ENCODE measurements at places on chromosomes 1 and 21. TPM values are rescaled to one million over a fixed set of nuclear protein-coding genes. Genes with fewer than 3 reads are reported as not detected.

- no peak overlapping the region for H3K4me3 ChIP-seq
- no peaks in the 10 kb centered on the region for H3K36me3 ChIP-seq
- no peak for DNase-seq
- H3K4me1 ChIP-seq, result peaks cover 23% of the 10 kb centered on the region
- H3K27ac ChIP-seq, result no peak overlapping the region
These were observed 81.5 kb downstream of the STUM start for GRCh38 chr1:226629896-226630550.

DNA sequence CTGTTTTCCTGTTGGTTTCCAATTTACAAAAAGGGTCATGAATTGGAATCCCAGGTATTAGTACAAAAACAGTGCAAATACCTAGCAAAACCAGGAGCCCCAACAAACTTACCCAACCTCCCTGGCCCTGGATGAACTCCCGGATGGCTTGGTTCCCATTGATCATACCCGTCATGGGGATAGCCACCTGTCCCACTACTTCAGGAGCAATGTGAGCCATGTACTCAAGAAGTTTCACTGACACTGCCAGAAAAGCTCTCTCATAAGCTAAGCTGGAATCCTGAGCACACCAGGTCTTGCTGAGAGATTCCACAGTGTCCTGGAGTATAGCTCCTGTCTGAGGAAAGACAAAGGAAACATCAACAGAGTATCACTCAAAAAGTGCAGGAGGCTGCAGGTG, 5.7 kb downstream of the BCL2L15 start:
- H3K36me3 ChIP-seq, result no peaks in the 10 kb centered on the region
- H3K27ac ChIP-seq, result no peak overlapping the region
- DNase-seq, result no peak
- peaks cover 33% of the 10 kb centered on the region for H3K4me1 ChIP-seq

- no peaks in the 10 kb centered on the region for H3K27me3 ChIP-seq
- DNase-seq, result no peak
- H3K4me1 ChIP-seq, result no peaks in the 10 kb centered on the region
- H3K36me3 ChIP-seq, result no peaks in the 10 kb centered on the region
- H3K27ac ChIP-seq, result no peak overlapping the region
These were observed 23.5 kb downstream of the SYT6 start for GRCh38 chr1:114130213-114130612.

DNA sequence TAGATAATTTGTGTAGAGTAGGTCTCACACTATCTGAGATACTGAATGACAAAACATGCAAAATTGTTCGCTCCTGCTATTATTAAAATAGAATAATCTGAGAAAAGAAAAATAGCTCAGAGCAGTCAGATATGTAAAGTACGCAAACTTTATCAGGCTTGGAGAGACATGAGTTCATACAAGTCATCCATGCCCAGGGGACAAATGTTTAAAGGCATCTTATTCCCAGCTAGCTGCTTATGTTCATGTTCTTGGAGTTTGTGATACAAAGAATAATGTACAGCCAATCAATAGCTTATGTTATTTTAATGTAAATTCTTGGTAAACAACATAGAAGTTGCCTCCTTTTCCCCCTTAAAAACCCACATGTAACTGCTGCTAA, 69.4 kb upstream of the USP25 start:
- no peaks in the 10 kb centered on the region for H3K36me3 ChIP-seq
- DNase-seq, result no peak
- no peak overlapping the region for H3K4me3 ChIP-seq
- H3K27ac ChIP-seq, result no peak overlapping the region
- H3K4me1 ChIP-seq, result no peaks in the 10 kb centered on the region

DNA sequence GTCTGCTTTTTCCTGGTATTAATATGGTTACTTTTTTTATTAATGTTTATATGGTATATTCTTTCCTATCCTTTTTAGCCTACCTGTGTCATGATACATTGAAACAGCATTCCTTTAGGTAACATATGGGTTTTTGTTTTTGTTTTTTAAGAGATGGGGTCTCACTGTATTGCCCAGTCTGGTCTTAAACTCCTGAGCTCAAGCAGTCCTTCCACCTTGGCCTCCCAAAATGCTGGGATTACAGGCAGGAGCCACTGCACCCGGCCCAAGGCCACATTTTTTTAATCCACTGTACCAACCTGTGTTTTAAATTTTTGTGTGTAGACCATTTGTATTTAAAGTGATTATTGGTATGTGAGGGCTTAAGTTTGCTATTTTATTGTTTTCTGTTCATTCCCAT, 43.1 kb downstream of the PKN2 start:
- H3K27me3 ChIP-seq, result no peaks in the 10 kb centered on the region
- H3K36me3 ChIP-seq, result no peaks in the 10 kb centered on the region
- no peak overlapping the region for H3K27ac ChIP-seq
- DNase-seq, result no peak
- no peaks in the 10 kb centered on the region for H3K4me1 ChIP-seq
- no peak overlapping the region for H3K4me3 ChIP-seq

DNA sequence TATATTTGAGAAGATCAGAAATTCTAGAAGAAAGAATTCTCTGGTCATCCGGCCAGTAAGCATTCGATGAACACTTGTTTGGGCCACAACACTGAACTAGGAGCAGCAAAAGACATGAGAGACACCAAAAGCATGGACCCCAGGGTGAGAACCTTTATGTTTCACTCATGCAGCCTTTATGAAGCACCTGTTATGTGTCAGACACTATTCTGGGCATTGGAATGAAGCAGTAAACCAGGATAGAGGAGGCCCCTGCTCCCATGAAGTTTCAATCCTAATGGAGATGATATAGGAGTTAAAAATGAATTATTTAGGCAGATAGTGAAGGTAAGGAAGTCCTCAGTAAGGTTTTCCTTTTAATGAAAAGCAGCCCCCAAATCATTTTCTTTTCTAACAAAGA, 43.6 kb downstream of the OLFML3 start:
- no peak overlapping the region for H3K4me3 ChIP-seq
- DNase-seq, result no peak
- no peaks in the 10 kb centered on the region for H3K27me3 ChIP-seq
- H3K36me3 ChIP-seq, result no peaks in the 10 kb centered on the region
- H3K27ac ChIP-seq, result no peak overlapping the region

- H3K36me3 ChIP-seq, result no peaks in the 10 kb centered on the region
- H3K27ac ChIP-seq, result no peak overlapping the region
- no peaks in the 10 kb centered on the region for H3K27me3 ChIP-seq
These were observed 57.4 kb downstream of the COL6A1 start for GRCh38 chr21:46038871-46039397.

GRCh38 chr1:55825461-55825860, 610.3 kb upstream of the USP24 start:
- no peak for DNase-seq
- no peak overlapping the region for H3K27ac ChIP-seq
- H3K36me3 ChIP-seq, result no peaks in the 10 kb centered on the region
- H3K27me3 ChIP-seq, result no peaks in the 10 kb centered on the region
- H3K4me1 ChIP-seq, result no peaks in the 10 kb centered on the region
- no peak overlapping the region for H3K4me3 ChIP-seq

GRCh38 chr1:30601316-30602085, 121.9 kb downstream of the MATN1 start:
- H3K4me3 ChIP-seq, result no peak overlapping the region
- H3K27me3 ChIP-seq, result no peaks in the 10 kb centered on the region
- DNase-seq, result no peak
- H3K27ac ChIP-seq, result no peak overlapping the region
- H3K36me3 ChIP-seq, result no peaks in the 10 kb centered on the region

- DNase-seq, result no peak
- H3K27me3 ChIP-seq, result no peaks in the 10 kb centered on the region
- H3K4me1 ChIP-seq, result no peaks in the 10 kb centered on the region
- H3K4me3 ChIP-seq, result no peak overlapping the region
These were observed 189.2 kb upstream of the VAMP3 start for GRCh38 chr1:7581754-7582459.

- peaks cover 17% of the 10 kb centered on the region for H3K4me1 ChIP-seq
- no peaks in the 10 kb centered on the region for H3K27me3 ChIP-seq
- H3K36me3 ChIP-seq, result peaks cover 5% of the 10 kb centered on the region
These were observed 2.7 kb downstream of the PER3 start for GRCh38 chr1:7786795-7787194.

DNA sequence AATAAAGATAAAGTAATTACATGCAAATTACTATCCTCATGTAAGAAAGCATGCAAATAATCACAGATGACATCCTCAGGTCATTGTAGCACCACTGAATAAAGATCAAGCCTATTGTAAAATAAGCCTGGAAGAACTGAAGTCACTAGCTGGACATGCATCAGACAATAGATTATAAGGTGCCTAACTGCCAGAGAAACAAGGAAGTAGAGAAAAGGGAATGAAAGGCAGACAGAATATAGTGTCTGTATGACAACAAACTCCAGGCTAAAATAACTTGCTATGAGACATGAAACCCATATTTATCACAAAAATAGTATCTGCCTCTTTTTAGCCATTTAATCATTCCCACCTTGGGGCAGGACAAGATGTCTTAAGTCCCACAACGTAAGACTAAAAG, 108.7 kb downstream of the ENAH start:
- H3K27ac ChIP-seq, result no peak overlapping the region
- no peaks in the 10 kb centered on the region for H3K4me1 ChIP-seq
- DNase-seq, result no peak
- no peaks in the 10 kb centered on the region for H3K27me3 ChIP-seq
- H3K4me3 ChIP-seq, result no peak overlapping the region

GRCh38 chr1:165772739-165773138, 4.1 kb upstream of the TMCO1 start:
- H3K36me3 ChIP-seq, result no peaks in the 10 kb centered on the region
- H3K4me1 ChIP-seq, result peaks cover 14% of the 10 kb centered on the region
- no peak overlapping the region for H3K27ac ChIP-seq
- no peak for DNase-seq

DNA sequence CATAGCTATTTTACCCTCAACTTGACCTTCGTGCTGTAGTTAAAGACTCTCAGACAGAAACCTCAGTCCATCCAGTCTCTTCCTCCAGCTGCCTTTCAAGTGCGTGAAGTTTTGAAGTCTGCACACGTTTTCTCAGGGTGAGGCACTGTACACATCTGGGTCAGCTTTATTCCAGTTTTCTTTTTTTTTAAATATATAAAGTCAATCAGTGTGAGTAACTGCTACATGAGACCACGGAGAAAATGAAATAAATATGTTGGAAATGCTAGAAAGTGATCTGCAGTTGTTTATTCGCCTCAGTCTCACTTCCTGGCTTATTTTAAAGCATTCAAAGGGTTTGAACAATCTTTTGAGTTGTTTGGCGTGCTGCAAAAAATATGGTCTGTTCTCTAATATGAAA, 135.7 kb downstream of the ROR1 start:
- H3K36me3 ChIP-seq, result no peaks in the 10 kb centered on the region
- no peaks in the 10 kb centered on the region for H3K27me3 ChIP-seq
- no peak overlapping the region for H3K4me3 ChIP-seq
- no peak for DNase-seq
- H3K4me1 ChIP-seq, result no peaks in the 10 kb centered on the region
- no peak overlapping the region for H3K27ac ChIP-seq

DNA sequence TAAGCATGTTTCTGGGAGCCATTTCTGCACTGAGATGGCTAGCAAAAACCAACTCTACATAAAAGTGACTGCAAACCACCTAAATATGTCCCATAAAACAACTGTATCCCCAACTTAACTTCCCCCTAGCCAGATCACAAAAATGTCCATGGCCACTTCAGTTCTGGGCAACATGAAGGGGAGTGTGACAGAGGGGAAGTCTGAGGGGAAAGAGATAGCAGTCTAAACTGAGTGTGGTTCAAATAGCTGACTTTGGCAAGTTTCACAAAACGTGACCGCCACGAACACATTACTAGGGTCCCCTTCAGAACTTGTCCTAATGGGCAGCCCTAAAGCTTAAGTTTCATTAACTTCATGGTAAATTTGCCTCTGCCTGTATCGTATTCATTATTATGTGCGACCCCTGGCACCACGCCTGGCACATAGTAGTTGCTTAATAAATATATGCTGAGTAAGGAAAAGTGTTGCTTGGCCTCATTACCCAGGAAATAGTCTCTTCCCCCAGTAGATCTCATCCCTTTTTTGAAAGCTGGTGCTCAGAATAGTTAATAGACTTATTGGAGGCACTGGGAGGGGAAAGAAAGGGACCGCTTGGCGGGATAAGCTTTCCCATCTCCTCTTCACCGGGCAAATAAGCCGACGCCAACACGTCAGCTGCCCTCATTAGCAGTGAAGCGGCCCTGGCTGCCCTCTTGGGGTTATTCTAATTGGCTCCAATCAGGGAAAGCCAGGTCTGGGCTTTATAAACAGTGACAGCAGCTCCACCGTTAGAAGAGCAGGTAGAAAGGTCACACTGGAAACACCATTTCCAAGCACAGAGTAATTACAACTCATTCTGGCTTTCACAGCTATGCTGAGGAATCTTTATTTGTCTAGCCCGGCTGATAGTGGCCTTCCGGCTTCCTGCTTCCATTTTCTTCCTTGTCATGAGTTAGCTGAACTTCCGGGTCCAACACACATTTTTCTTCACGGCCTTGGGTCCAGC, 122.1 kb downstream of the LRIG2 start:
- no peak for DNase-seq
- H3K4me3 ChIP-seq, result no peak overlapping the region
- no peaks in the 10 kb centered on the region for H3K36me3 ChIP-seq

DNA sequence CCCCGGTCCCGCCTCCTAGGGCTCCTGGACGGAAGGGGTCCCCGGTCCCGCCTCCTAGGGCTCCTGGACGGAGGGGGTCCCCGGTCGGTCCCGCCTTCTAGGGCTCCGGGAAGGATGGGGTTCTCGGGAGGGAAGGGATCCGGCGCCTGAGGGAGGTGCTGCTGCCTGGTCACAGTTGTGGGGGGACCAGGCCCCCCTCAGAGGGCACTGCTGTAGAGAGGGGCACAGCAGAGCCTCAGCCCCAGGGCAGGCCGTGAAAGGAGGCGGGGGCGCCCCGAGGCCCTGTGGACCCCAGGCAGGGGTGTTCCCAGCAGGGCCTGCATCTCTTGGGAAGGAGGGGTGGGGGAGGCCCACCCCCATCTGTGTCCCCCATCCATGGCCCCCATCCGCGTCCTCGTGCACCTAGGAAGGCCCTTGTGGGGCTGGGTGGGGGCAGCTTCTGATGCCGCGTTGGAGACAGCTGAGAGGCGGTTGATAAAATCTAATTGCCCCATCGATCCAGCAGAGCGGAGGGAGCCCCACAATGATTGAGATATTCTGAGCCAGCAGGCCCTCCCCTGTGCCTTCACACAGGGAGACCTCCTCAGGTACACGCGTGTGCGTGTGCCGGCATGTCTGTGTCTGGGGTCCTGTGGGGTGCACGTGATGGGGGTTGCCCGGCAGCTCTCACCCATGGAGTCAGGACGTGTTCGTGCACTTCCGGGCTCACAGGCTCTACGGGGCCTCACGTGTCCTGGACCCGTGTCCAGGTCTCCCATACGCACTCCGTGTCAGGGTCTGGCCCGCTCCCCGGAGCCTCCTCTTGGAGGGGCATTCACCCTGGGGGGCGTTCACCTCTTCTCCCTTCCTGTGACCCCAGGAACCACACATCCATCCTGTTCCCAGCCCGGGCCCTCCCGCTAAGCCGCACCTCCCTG, 12.9 kb downstream of the SAMD11 start:
- peaks cover 3% of the 10 kb centered on the region for H3K4me1 ChIP-seq
- no peak for DNase-seq
- no peaks in the 10 kb centered on the region for H3K36me3 ChIP-seq
- H3K27ac ChIP-seq, result no peak overlapping the region

EDEM3 gene
- 9.3 TPM for polyA plus RNA-seq

FCGR3A gene
- polyA plus RNA-seq, result 0.83 TPM

LRIG2 gene
- 8.0 TPM for polyA plus RNA-seq

FAM163A gene
- not detected for polyA plus RNA-seq

PPIH gene
- 79.7 TPM for polyA plus RNA-seq

ADAMTS4 gene
- polyA plus RNA-seq, result 0.21 TPM

CAPZB gene
- polyA plus RNA-seq, result 559 TPM

NKAIN1 gene
- polyA plus RNA-seq, result not detected

LCE1C gene
- not detected for polyA plus RNA-seq
